ENCODE measurements at places on chromosomes 12 and 14.
A peak's percentile ranks its signal among the peaks of the same experiment; 100 is the strongest.

DNA sequence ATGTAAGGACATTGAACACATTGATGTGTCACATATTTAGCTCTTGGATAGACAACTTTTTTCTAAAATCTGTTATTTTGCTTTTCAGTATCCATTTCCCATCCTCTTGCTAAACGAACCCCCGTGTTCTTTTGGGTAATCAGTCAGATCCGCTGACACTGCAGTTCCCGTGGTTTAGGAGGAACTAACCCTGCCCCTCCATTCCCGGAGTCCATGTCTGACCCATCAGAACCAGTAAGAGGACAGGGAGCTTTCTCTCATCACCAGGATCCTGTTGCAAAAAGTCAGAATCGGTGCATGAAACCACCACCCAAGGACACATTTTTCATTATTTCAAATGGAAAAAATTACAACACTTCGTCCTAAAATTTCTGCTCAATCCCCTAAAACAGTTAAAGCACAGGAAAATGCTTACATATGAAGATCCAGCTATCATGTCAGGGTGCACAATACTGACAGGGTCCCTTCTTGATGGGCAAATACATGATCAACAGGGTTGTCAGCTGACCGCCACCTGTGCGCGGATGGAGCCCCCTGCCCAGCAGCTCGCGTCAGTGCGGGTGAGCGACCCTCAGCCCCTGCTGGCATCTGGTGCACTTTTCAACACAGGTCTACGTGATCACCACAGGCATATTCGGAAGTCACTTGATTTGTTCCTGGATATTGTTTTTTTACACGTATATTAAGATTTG is 276.8 kb downstream of the ADGRD1 start:
- no peak for DNase-seq

DNA sequence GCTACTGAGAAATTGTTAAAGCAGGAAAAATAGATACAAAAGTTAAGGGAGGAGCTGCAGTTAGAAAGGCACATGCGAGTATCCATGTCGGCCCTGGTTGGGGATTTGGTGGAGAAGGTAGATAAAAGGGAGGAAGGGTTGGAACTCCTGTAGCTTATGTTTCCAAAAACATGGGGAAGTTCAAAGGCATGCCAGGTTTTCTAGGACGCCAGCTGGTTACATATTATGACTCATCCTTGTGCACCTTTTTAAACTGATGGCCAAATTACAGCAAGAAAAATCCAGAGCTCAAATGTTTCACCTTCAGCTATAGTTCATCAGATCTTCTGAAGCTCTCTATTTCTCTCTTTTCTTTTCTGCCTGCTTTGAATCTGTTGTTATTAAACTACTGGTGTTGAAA is 13.2 kb upstream of the MAP4K5 start:
- no peak for DNase-seq

- no peak for DNase-seq
These were observed 50.8 kb downstream of the DYNC1H1 start for GRCh38 chr14:102015045-102015685.

- no peak for DNase-seq
These were observed 42.3 kb upstream of the SLC24A4 start for GRCh38 chr14:92280554-92281262.

DNA sequence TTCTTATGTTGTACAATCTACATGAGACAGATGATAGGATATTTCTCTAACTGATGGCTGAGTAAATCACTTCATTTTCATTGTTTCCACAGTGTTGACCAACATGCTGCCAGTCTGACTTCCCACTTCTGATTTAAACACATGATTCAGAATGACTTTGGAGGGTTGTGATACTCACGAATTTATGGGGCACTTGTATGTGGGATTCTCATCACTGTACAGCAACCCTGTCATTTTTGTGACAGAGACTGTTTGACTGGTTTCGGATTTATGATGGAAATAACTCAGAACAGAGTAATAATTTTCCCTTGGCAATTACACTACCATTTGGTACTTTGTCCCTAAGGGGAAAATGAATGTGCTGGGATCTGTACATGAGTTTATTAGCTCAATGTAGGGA is 333.8 kb downstream of the TRHDE start:
- no peak for DNase-seq

DNA sequence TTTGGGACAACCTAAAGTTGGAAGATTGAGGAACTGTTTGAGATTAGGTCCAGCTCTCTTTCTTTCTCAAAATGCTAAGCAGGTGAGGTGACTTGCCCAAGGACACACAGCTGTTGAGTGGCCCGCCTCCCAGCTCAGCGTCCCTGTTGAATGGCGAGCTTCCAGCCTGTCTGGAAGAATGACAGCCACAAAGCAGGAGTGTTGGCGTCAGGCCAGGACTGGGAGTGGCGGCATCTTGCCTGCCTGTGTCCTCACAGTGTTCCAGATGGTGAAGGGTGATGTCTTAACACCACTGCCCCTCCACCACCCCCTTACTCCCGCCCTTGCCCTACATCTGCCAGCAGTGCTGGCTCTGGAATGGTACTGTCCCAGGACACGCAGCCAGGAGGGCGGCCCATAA is 4.4 kb upstream of the CEBPE start:
- peak; percentile 88 for DNase-seq

GRCh38 chr12:64452559-64453329 is 824 bp downstream of the TBK1 start:
- DNase-seq, result no peak

- DNase-seq, result no peak
These were observed 25.5 kb upstream of the TXNRD1 start for GRCh38 chr12:104189915-104190555.

DNA sequence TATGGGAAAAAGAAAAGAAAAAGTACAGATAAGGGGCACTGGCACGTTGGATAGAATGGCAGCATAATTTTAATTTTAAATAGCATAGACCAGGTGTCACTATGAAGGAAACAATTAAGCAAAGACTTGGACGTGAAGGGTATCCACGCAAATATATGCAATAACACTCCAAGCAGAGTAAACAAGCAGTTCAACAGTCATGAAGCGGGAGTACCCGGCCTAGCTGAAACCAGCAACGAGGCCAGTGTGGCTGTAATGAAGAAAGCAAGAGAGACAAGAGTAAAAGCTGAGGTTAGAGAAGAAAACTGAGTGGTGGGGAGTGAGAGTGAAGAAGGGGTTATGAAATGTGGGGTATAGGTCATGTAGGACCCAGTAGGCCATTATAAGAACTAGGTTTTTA is 85.4 kb downstream of the BCL2L14 start:
- no peak for DNase-seq

- DNase-seq, result peak; percentile 96
These were observed at the start of gene ZNF384 for GRCh38 chr12:6688999-6689882. ZNF384 (minus strand) TSS chr12:6689375; CDS start chr12:6679520, 9,855 bp downstream.

- DNase-seq, result no peak
These were observed 38.7 kb downstream of the ARID2 start for GRCh38 chr12:45768194-45768593.

GRCh38 chr14:20458031-20458789 is 3.0 kb downstream of the PIP4P1 start:
- no peak for DNase-seq

GRCh38 chr12:104467346-104467837 is 10.6 kb downstream of the CHST11 start:
- DNase-seq, result no peak
